ENCODE measurements at places on chromosomes 4 and X.
A peak's percentile ranks its signal among the peaks of the same experiment; 100 is the strongest.

GRCh38 chr4:15478724-15479088, 9.0 kb downstream of the CC2D2A start:
- peaks cover 4% of the 10 kb centered on the region for H3K4me1 ChIP-seq
- DNase-seq: no peak
- H3K27ac ChIP-seq: no peak overlapping the region
- no peaks in the 10 kb centered on the region for H3K27me3 ChIP-seq
- no peaks in the 10 kb centered on the region for H3K36me3 ChIP-seq

DNA sequence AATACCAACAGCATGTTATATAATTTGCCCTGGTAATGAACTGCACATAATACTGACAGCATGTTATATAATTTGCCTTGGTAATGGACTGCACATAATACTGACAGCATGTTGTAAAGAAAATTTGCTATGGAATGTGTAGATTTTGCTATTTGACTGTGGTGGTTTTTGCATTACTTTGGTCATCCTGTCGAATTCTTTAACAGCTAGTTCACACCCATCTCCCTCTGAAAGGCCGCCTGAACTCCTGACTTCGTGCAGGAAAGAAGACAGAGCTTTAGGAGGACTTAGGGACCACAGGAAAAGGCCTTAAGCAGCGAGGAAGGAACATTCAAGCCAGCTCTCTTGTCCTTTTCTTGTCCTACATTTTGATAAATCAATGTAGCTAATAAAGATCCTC, 45.2 kb upstream of the DCLK2 start:
- peak; percentile 51 for DNase-seq
- no peak overlapping the region for H3K27ac ChIP-seq
- H3K36me3 ChIP-seq: no peaks in the 10 kb centered on the region

DNA sequence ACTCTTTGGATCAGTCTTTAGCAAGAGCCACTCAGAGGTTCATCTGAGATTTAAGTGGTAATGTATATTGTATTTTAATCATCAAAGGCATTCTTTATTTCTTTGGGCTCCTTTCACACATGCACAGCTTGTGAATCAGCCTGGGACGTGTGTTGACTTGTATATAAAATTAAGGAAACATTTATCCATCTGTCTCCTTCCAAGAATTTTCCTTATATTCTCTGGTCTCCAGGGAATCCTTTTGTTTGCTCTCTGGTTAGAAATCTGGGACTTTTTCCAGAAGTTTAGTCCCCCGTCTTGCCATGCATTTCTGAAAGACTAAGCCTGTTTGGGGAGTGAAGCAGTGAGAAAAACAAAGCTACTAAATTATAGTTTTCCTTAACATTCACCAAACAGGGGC, 212.3 kb downstream of the DCAF12L2 start:
- H3K36me3 ChIP-seq: no peaks in the 10 kb centered on the region
- H3K4me1 ChIP-seq: no peaks in the 10 kb centered on the region
- H3K27ac ChIP-seq: no peak overlapping the region

GRCh38 chr4:100014616-100015015, 64.5 kb upstream of the H2AZ1 start:
- no peaks in the 10 kb centered on the region for H3K27me3 ChIP-seq
- no peaks in the 10 kb centered on the region for H3K4me1 ChIP-seq
- H3K36me3 ChIP-seq: no peaks in the 10 kb centered on the region
- no peak for DNase-seq
- H3K4me3 ChIP-seq: no peak overlapping the region

DNA sequence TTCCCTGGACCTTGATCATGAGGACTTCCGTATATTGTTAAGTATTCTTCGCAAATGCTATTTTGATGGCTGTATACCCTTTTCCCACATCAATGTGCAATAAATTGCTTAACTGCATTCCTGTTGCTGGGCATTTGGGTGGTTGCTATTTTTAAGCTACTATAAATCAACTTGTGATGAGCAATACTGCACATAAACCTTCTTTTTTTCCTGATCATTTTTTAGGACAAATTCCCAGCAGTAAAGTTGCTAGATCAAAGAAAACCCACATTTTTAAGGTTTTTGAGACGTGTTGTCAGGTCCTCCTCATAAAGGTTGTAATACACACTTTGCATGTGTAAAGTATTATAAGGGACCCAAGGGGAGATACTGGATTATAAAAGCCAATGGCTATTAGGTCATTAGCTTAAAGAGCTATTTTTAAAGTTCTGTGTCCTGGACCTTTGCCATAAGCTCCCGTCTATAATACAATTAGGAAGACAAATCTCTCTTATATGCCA, 35.6 kb downstream of the LIMCH1 start:
- H3K4me1 ChIP-seq: no peaks in the 10 kb centered on the region
- peak; percentile 64 for DNase-seq
- H3K4me3 ChIP-seq: no peak overlapping the region
- H3K27ac ChIP-seq: no peak overlapping the region

- no peak for DNase-seq
- H3K4me1 ChIP-seq: no peaks in the 10 kb centered on the region
- no peak overlapping the region for H3K4me3 ChIP-seq
- no peak overlapping the region for H3K27ac ChIP-seq
These were observed 130.8 kb downstream of the ANAPC10 start for GRCh38 chr4:144967161-144967560.

- no peaks in the 10 kb centered on the region for H3K36me3 ChIP-seq
- H3K27me3 ChIP-seq: no peaks in the 10 kb centered on the region
- no peak overlapping the region for H3K4me3 ChIP-seq
- H3K4me1 ChIP-seq: peaks cover 3% of the 10 kb centered on the region
- DNase-seq: no peak
These were observed 18.0 kb downstream of the GRK4 start for GRCh38 chr4:2981256-2981819.

- DNase-seq: peak; percentile 53
- no peak overlapping the region for H3K27ac ChIP-seq
- no peaks in the 10 kb centered on the region for H3K27me3 ChIP-seq
These were observed 71.6 kb upstream of the NFKB1 start for GRCh38 chr4:102429553-102429952.

DNA sequence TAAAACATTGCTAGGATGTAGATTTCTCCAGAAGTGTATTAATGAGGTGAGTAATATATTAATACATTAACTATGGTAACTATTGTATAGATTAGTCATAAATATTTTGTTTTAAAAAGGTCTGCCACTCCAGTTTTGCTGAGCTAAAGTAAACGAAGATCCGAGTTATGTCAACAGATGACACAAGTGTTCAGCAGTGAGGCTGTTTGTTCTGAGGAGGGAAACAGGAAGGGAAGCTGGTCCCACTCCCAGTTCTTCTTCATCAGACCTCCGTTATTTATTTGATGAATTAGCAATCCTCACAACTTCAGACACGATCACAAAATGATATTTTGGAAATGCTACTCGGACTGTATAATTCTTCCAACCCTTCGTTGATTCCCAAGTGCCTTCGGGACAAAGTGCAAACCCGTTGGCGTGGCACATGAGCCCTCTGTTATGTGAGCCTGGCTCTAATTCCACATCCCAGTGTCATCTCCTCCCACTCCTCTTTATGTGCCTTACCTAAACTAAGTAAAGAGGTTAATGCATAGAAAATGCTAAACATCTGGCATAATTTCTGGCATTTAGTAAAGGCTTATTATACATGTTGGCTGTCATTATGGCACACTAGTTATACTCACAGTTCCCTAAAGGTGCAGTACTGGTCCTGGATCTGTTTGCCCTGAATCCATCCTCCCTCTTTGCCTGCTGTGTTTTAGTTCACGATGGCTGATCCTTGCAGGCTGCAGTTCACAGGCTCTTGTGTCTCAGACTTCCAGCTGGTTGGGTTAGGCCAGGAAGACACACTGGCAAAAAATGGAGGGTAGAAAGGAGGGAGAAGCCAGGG, 190.6 kb upstream of the LNX1 start:
- peak overlapping the region; percentile 47 for H3K27ac ChIP-seq
- DNase-seq: peak; percentile 41
- H3K4me3 ChIP-seq: no peak overlapping the region
- no peaks in the 10 kb centered on the region for H3K27me3 ChIP-seq
- H3K36me3 ChIP-seq: no peaks in the 10 kb centered on the region
- peaks cover 13% of the 10 kb centered on the region for H3K4me1 ChIP-seq

Data from fibroblast of lung (primary cell).